ENCODE measurements at places on chromosomes 2 and 18. TPM values are rescaled to one million over a fixed set of nuclear protein-coding genes. Genes with fewer than 3 reads are reported as not detected.
A peak's percentile ranks its signal among the peaks of the same experiment; 100 is the strongest.

DNA sequence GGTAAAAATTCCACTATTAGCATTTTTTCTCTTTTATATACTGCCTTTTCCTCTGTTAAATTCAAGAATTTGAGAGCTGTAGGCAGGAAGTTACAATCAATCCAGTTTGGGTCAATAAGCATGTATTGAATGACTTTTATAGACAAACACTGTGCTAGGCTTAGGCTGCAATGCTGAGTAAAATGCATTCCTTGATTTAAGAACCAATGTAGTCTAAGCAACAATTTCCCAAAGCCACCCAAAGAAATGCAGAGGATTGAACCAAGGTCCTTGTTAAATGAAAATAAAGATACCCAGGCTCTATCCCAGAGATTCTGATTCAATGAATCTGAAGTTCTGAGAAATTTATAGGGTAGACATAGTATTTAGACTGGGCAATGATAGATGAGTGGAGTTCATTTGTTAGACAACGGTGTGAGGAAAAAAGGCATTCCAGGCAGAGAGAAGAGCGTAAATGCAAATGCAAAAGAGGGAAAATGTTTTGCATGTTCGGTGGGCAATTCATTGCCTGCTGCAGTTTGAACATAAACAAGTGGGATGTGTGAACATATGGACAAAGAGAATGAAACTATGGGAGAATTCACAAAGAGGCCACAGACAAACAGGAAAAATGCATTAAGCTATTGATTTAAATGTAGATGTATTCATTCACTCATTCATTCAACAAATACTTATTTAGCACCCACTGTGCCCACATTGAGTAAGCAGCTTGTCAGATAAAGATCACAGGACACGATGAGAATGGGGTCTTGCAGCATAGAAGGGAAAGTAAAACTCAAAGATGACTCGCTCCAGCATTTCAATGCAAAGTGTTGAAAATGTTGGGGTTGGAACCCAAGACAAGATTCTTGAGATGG lies 107.1 kb downstream of the EVA1A start:
- ATAC-seq: no peak

The PDE1A gene
- total RNA-seq: not detected

The REEP1 gene
- total RNA-seq: 0.26 TPM

DNA sequence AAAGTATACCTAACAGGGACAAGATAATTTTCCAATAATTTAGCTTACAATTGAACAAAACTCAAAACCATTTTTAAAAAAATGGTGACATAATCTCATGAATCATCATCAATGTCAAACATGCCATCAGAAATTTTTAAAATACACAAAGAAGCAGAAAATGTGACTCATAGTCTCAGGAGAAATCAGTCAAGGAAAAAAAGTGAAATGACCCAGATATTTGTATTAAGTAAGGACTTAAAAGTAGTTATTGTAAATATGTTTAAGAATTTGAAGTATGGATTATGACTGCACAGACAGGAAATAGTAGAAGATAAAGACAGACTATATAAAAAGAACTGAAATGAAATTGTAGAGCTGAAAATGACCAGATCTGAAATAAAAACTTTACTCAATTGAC lies 473.9 kb upstream of the SYT4 start:
- no peak for ATAC-seq

The DNAJC27 gene
- total RNA-seq: 4.7 TPM

The CTNNA2 gene
- total RNA-seq: not detected

GRCh38 chr18:43271593-43272432 lies 5.5 kb downstream of the SYT4 start:
- ATAC-seq: no peak

DNA sequence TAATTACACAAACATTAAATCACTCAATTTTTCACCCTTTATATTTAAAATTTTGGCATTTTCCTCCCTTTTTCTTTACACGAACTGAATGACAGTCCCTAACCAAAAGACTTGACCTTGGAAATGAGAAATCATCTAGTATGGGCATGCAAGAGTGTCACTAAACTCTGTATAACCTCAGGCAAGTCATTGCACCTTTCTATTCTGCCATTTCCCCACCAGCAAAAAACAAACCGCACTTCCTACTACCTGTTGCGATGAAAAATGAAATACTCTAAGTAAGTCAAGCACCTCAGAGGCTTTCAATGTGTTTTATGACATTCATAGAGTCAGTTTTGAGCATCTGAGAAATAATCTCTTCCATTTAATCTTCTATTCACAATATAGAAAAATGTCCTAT lies 44.1 kb downstream of the ANKRD44 start:
- ATAC-seq: peak; percentile 70

The GREB1 gene
- 0.95 TPM for total RNA-seq

DNA sequence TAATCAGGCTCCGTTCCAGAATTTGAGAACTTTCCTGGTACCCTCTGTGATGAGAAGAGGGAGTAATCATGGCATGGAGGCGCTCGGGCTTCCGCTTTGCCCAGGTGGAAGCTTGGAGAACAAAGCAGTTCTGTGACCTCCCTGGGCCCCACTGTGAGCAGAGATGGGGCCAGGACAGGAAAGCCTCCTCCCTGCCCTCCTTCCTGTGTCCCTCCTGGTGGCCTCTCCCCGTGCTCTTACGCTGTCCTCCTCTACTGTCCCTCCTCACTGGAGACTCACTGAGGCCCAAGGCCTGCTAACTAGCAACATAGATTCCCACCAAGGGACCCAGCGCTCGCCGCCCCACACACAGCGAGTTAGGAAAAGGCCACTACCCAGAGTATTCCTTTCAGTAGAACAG lies 119.8 kb downstream of the MAPK4 start:
- ATAC-seq: no peak

GRCh38 chr18:59264121-59264571 lies 9.1 kb downstream of the RAX start:
- no peak for ATAC-seq

- ATAC-seq: no peak
Observed at GRCh38 chr2:62597323-62597722, 91.3 kb upstream of the TMEM17 start.

DNA sequence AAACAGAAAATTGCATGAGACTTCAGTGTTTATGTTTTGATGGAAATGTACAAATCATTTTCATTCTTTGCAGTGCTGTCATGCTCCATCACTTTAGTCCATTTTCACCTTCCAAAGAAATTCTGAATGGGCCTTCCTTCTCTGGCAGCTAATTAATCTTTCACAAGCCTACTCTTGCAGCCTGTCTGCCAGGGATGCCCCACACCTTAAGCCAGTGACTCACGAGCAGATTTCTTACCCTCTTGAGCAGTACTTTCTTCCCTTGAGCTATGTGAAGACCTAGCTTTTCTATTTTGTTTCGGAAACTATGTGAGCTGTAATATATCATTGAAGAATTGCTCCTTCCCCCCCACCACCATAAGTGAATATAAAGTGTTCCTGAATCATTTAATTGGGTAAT lies 404.3 kb upstream of the VWC2L start:
- no peak for ATAC-seq

The KCNJ3 gene
- total RNA-seq: not detected

- no peak for ATAC-seq
Observed at GRCh38 chr2:191443446-191443845, 198.2 kb downstream of the MYO1B start.

The ITGA4 gene
- total RNA-seq: 196 TPM

DNA sequence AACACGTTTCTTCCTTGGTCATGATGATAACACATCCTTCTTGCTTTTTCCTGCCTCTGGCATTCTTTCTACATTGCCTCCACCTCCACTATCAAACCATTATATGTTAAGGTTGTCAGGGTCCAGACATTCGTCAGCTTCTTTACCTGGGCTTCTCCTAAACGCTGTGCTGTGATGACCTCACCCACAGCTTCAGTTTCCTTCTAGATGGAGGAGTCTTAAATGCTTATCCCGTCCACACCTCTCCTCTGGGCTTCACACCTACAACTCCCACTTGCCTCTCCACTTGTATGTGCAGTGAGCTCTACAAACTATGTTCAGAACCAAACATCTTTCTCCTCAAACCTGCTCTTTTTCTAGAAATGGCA lies 666 bp upstream of the STAT1 start:
- ATAC-seq: peak; percentile 8

The STPG4 gene
- total RNA-seq: 0.50 TPM

DNA sequence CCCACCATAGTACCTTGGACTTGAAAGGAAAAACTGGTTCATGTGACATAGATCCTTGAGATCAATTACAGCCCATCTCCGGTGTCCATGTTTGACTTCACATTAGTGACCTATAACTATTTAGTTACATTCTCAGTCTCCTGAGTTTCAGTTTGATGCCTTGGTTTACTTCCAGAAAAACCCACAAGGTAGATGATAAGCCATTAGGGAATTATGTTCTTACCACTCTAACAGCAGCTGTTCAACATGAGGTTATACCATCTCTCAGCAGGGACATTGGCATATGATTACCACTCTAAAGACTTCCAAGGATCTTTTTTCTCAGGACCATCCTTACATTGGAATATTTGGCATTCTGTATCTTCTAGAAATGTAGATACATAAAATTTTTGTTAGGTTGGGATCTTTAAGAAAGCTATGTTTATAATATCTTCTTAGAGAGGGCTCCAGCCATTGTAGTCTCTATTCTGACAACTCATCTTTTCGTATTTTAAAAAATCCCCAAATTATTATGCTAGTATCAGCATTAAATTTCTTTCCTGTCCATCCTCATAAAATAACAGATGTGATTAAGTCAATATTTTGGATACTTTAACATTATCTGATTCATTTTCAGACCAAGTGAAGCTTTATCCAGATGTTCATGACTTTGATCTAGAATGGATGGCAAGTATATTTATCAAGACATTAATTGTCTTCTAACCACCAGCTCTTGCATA lies 258.9 kb downstream of the RDH14 start:
- no peak for ATAC-seq

The BCL11A gene
- total RNA-seq: not detected

GRCh38 chr2:174334278-174334715 lies 457 bp upstream of the SP9 start:
- no peak for ATAC-seq

The MGAT4A gene
- total RNA-seq: 79.7 TPM

GRCh38 chr2:82968358-82968757 lies 1490.7 kb downstream of the SUCLG1 start:
- ATAC-seq: no peak

DNA sequence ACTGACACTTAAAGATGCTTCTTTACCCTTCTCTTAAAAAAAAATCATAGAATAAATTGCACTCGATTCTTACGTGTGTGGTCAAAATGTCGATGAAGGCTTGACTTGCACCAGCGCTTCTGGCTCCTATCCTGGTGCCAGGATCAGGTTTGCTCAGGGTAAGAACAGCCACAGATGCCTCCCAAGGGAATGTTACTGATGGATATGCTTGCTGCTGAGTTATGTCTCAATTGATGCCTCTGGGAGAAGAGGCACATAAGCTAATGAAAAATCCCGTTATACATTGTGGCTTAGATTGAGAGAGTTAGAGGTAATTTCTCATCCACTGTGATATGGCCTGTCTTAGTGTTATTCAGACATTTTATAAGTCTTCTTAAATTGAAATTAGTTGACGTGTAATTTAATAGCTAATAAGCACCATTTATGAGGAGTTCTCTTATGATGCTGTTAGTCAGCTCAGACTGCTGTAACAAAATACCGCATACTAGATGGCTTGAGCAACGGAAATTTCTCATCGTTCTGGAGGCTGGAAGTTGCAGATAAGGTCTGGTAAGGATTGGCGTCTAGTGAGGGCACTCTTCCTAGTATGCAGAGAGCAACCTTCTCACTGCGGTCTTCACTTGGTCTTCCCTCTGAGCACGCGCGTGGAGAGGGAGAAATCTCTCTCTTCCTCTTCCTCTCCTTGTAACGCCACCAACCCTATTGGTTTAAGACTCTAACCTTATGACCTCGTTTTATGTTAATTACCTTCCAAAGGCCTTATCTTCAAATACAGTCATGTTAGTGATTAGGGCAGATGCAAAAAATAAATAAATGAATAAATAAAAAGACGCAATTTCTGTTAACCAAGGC lies 116.6 kb upstream of the NOSTRIN start:
- ATAC-seq: no peak

- no peak for ATAC-seq
Observed at GRCh38 chr2:226304308-226304707, 495.3 kb downstream of the IRS1 start.

- no peak for ATAC-seq
Observed at GRCh38 chr2:104660991-104661390, 192.9 kb upstream of the POU3F3 start.

DNA sequence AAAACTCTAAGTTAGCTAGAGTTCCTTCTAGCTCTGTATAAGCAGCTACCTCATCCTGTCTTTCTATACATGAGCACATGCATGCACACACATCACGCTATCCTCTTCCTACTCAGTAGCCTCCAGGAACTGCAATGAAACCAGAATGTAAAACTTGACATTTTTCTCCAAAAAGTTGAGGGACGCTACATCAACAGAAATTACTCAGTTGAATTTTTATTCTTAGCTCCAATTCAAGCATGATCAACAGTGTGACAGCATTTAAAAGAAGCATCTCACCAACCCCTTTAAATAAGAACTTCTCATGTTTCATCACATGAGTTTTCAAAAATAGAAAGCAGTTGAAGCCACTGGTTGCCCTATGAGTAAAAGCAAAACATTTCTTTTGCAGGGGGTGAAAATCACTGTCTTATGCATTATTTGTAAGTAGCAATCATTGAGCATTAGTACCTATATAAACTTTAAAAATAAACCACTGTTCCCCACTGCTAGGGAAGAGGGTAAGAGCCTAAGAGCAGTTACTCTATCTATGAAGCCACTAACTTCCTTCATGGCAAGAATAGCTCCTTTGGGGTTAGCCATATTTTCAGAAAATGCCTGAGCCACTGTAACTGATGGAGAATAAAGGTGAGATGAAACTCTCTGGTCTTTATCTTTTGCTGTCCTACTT lies 77.9 kb upstream of the ARL5A start:
- peak; percentile 47 for ATAC-seq

The C2orf66 gene
- 0.43 TPM for total RNA-seq

The NUP35 gene
- 33.2 TPM for total RNA-seq

DNA sequence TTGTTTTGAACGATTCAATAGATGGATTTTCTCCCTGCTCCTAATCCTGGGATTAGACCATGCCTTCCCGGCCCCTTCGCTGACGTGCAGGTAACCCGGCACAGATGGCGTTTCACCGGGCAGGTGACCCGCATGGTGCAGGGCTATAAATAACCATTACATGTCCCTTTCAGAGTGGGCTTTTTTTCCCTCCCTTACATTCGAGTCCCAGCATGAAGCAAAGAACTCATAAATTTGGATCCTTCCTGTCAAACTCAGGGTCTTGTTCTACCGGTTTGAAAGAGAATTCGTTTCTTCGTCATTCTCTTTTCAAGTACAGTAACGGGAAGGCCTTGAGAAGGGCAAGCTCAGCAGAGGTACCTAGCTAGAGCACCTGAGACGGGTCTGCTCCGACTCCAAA lies 46.1 kb downstream of the EDAR start:
- no peak for ATAC-seq

The CNDP1 gene
- 0.26 TPM for total RNA-seq

GRCh38 chr2:32290000-32290339 lies 12.3 kb downstream of the YIPF4 start:
- no peak for ATAC-seq

The REG1B gene
- not detected for total RNA-seq

Measured in activated T-helper 17 cell treated with anti-CD3 and anti-CD28 coated beads, Interleukin-2, amount 50 U/mL, for 72 hours (primary cell).